ENCODE measurements at places on chromosomes 16 and 17.
A peak's percentile ranks its signal among the peaks of the same experiment; 100 is the strongest.

- DNase-seq: no peak
Measured at GRCh38 chr17:67200727-67201301, 44.2 kb downstream of the HELZ start.

- DNase-seq: no peak
Measured at GRCh38 chr17:69141431-69142174, at the start of gene ABCA6. TSS of gene ABCA6 (minus strand) at chr17:69141895. CDS start at chr17:69140703, 1,192 bp downstream.

DNA sequence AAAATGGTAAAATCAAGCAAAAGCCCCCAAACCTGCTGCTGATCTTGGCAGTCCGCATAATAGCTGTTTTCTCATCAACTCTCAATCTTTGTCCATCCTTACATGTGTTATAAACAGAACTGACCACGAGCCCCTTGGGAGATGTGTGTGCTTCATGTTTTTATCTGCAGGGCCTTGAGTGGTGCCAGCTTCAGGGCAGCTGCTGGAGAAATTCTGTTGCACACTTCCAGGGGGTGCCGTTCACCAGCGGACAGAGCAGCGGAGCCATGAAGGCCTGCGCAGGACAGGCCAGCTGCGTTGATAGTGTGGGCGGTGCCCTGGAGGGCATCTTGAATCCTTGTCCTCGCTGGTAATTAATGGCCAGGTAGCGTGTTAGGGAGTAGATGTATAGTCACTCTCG lies 20.1 kb downstream of the MPRIP start:
- no peak for DNase-seq

GRCh38 chr17:35170968-35171771 lies 23.0 kb downstream of the SLC35G3 start:
- DNase-seq: peak; percentile 33

- peak; percentile 58 for DNase-seq
Measured at GRCh38 chr17:76710863-76711611, at the start of gene MXRA7. TSS of gene MXRA7 (minus strand) at chr17:76710965. CDS start at chr17:76710946, 19 bp downstream.

DNA sequence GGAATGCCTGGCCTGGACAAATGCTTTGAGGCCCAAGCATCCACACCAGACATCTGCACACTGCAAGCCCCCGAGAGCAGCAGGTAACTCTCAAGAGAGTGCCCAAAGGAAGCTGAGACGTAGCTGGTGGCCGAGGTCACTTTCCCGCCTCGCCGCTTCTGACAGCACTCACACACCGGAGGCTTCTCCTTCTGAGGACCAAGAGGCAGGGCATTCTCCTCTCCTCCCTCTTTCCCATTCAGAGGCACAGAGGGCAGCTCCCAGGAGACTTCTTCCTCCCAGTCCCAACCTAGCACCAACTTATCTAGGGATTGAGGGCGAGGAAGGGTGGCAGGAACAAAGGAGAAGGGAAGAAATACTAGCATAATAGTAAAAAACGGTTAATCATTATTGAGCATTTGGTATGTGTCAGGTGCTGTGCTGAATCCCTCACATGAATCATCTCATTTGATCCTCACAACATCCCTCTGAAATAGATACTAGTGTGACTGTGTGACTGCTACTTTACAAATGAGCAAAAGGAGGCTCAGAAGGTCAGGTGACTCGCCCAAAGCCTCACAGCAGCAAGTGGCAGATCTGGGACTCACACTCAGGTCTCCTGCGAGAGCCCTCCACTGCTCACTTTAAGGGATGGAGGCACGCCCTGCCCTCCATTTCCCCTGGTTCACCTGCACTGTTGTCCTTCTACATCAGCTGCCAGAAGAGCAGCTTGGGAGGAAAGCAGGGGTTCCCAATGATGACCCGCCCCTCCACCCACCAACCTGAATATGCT lies 41.8 kb downstream of the MYO18A start:
- DNase-seq: no peak

- DNase-seq: no peak
Measured at GRCh38 chr16:59697236-59697635, 963.1 kb upstream of the GOT2 start.

Data from GM12891 (cell line).